ENCODE measurements at places on chromosomes 16 and 17.
A peak's percentile ranks its signal among the peaks of the same experiment; 100 is the strongest.

DNA sequence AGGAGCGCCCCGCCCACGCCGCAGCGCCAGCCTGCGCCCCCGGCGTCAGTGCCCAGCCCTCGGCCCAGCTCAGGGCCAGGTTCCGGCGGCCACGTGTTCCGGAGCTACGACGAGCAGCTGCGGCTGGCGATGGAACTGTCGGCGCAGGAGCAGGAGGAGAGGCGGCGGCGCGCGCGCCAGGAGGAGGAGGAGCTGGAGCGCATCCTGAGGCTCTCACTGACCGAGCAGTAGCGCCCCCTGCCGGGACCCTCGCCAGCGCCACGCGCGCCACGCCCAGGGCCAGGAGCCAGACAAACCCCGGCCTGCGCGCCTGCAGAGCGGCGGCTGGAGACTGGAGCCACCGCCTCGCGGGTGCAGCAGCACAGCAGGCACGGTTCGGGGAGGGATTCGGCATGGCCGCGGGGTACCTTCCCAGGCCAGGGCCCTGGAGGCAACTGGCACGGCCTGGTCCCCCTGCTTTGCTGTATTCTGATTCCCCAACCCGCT is 9.3 kb downstream of the CORO6 start:
- DNase-seq: peak; percentile 98

DNA sequence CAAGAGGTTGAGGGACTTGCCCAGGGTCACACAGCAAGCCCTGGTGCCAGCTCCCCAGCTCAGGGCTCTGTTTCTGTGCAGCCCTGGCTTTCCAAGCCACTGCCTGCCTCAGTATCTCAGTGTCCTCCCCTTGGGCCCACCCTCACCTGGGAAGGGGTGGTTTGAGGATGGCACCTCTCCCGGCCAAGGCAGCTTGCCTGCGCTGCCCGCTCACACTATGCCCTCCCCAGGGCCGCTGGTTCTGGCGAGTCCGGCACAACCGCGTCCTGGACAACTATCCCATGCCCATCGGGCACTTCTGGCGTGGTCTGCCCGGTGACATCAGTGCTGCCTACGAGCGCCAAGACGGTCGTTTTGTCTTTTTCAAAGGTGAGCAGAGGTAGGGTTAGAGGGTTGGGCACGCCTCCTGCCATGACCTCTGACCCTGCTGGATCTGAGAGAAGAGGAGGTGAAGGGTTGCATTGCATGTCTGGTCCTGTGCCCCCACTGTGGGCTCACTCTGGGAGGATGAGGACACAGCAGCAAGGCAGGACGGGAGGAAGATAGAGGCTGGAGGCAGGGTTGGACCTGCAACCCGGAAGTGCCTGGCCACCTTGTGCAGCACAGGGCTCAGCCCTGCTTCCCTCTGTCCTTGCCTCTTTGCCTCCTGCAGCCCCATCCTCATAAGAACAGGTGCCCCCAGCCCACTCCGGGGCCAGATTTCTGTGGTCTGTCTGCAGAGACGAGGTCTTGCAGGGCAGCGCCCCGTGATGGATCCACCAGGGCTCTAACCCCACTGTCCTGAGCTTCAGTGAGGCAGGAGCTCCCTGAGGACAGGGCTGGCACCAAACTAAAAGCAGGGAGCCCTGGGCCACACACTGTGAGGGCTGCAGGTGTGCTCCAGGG is 16.7 kb downstream of the MMP15 start:
- no peak for DNase-seq

DNA sequence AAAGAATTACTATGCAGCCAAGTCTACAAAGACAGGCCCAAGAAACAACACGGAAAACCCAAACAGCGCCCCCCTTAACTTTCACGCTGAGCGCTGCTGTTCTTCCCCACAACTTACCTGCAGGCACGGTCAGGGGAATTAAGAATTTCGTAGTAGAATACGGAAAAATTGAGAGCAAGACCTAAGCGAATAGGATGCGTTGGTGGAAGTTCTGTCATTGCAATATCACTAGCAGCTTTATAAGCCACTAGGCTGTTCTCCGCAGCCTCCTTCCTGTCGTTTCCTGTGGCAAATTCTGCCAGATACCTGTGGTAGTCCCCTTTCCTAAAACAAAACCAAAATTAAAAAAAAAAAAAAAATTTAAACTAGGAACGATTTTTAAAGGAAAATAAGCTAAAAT is 39.0 kb downstream of the YWHAE start:
- no peak for DNase-seq

DNA sequence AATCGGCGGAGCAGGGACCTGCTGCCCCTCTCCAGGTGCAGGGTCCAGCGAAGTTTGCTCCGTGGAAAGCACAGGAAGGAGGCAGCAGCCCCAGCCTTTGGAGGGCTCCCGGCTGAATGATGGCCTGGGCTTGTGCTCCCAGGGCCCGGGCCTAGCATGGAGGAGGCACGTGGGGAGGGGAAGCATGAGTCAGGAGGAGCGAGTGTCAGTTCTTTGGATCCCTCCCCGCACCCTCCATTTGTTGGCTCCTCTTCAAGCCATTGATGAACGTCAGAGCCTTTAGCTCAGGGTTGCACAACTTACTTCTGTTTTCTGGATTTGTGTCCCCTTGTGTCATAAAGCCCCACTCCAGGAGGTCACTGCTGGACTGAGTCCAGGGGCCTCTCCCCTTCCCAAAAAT is 25.8 kb downstream of the TTYH2 start:
- DNase-seq: no peak

DNA sequence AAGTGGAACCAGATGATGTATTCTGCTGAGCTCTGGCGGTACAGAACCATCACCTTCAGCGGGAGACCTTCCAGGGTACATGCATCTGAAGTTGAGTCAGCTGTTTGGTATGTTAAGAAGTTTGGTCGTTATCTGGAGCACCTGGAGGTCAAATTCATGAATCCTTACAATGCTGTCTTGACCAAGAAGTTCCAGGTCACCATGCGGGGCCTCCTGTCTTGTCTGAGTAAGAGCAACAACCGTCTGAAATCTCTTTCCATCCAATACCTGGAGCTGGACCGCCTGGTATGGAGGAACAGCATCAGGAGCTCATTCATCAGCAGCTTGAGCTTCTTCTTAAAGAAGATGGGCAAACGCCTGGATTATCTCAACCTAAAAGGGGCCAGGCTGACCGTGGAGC is 4.0 kb downstream of the FBXO39 start:
- no peak for DNase-seq

All from H9 (cell line).